ENCODE measurements at places on chromosomes 6 and 20. TPM values are rescaled to one million over a fixed set of nuclear protein-coding genes. Genes with fewer than 3 reads are reported as not detected.

The SLC22A7 gene
- not detected for polyA plus RNA-seq

The C6orf58 gene
- 1.0 TPM for polyA plus RNA-seq

The PRRT1 gene
- 1.6 TPM for polyA plus RNA-seq

The ZC2HC1B gene
- polyA plus RNA-seq: not detected

The SLC32A1 gene
- polyA plus RNA-seq: not detected

The FAM217A gene
- not detected for polyA plus RNA-seq

The ATP9A gene
- polyA plus RNA-seq: 80.0 TPM

The BPIFB4 gene
- 0.23 TPM for polyA plus RNA-seq

The PRPH2 gene
- 5.1 TPM for polyA plus RNA-seq

The DEFB121 gene
- not detected for polyA plus RNA-seq

The EYA2 gene
- 2.7 TPM for polyA plus RNA-seq

The NRSN1 gene
- polyA plus RNA-seq: not detected

The CDC5L gene
- 24.1 TPM for polyA plus RNA-seq

The MYO6 gene
- polyA plus RNA-seq: 6.4 TPM

The HLA-DQA1 gene
- 9.5 TPM for polyA plus RNA-seq

The CD109 gene
- polyA plus RNA-seq: 12.3 TPM

Measured in hindlimb muscle (tissue), 1 donor.